T-cell (primary cell): ENCODE measurements at places on chromosomes 5 and 9. TPM values are rescaled to one million over a fixed set of nuclear protein-coding genes. Genes with fewer than 3 reads are reported as not detected.

DNA sequence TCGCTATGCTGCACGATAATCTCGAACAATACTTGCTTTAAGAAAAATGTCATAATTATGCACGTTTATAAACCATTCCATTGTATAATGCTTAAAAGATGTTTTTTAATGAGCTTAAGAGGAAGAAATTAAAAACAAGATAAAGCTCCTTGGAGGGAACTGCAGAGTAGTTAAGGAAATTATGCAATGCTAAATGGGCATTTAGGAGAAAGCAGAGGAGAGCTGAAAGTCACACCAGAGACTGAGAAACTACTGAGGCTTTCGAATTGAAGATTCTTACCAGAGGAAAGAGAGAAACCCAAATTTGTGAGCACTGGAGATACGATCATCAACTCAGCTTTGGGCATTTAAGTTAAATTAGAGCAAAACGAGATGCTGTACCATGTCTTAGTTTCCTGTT, 119.4 kb downstream of the CDH10 start:
- H3K36me3 ChIP-seq: no peaks in the 10 kb centered on the region
- no peak overlapping the region for H3K4me3 ChIP-seq

DNA sequence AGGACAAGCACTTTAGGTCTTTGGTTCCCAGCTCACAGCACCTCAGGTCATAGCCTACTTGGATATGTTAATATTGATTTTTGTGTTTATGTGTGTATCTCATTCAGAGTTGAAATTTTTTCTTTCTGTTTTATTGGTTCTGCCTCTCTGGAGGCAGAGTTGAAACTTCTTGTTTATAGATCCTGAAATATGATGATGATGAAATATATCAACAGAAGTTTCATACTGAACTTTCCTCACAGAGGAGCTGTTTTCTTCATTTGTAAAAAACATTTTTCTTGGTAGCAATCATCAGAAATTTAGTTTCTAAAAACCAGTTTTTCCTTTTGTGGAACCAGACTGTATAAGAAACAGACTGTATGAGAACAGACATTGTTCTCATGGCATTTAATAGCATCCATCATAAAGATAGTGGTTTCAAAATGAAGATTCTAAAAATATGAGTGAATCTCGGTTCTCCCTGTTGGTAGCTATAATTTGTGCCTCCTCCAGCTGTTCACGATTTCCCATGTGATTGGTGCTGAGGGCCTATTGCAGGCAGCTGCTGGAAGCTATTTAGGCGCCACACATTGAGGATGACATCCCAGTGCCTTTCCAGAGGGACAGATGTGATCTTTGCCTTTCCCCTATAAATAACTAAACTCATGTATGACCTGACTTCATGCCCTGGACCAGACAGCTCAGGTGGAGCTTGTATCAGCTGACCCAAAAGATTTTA, 39.5 kb upstream of the CFAP157 start:
- H3K27me3 ChIP-seq: no peaks in the 10 kb centered on the region
- H3K36me3 ChIP-seq: no peaks in the 10 kb centered on the region
- DNase-seq: no peak
- H3K4me3 ChIP-seq: no peak overlapping the region
- no peak overlapping the region for H3K27ac ChIP-seq

DNA sequence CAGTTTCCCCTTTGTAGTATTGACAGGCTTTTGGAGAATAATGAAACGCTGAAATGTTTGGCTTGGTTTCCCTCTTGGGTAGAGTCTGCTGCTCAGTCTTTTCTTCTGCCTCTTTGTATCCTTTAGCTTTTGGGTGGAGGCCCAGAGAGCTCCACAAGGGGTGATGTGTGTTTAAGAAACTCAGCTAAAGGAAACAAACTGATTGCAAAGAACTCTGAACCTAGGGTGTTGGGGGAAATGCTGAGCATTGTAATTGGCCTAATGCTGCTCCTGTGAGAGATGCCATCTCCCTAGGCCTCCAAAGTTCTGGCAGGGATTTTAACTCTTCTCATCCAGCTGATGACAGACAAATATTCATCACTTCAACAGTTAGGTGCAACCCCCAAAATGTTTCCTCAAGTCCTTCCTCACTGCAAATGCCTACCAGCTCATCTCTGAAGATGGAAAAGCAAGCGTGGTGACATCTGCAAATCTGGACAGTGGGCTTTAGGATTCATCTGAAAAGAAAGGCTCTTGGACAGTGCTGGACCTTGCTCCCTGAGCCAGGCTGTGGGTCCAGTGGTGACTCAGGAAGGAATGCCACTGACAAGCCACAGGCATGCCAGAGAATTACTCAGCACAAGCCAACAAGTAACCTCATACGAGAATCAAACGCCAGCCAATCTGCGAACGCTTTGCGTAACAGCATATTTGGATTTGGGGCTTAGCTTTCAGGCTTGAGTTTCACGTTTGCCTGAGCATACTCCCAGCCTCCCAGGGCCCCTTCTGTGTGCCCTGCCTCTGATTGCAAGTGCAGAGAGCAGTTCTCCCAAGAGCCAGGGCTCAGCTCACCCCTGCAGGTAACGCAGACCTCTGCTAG, 30.5 kb upstream of the ZSWIM6 start:
- no peak overlapping the region for H3K4me3 ChIP-seq
- DNase-seq: no peak
- no peaks in the 10 kb centered on the region for H3K36me3 ChIP-seq

DNA sequence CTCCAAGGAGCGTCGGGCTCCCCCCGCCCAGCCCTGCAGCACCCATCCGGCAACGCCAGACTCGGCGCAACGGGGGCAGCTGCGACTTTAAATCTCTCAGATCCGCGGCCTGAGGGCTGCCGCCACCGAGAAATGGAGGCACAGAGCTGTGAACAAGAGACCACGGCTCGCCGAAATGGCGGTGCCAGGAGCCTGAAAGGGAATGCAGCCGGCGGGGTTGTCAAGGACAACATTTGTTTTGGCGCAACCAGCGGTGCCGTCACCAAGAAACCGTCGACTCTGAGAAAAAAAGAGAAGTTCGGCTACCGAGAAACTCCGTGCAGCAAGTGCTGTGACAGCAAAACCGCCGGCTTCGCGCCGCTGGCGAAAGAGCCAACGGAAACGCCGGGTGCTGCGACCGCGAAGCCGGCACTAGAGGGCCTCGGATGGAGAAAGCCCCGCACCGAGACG, 2.1 kb upstream of the ANXA2R start:
- H3K4me3 ChIP-seq: peak overlapping the region; percentile 82
- H3K36me3 ChIP-seq: peaks cover 8% of the 10 kb centered on the region
- peak; percentile 89 for DNase-seq
- peak overlapping the region; percentile 98 for H3K27ac ChIP-seq
- H3K27me3 ChIP-seq: no peaks in the 10 kb centered on the region

Gene OBP2B
- total RNA-seq: not detected

Gene SHISAL2B
- not detected for total RNA-seq

GRCh38 chr9:110655754-110656641, 12.6 kb upstream of the MUSK start:
- no peaks in the 10 kb centered on the region for H3K4me1 ChIP-seq
- H3K4me3 ChIP-seq: no peak overlapping the region
- no peaks in the 10 kb centered on the region for H3K36me3 ChIP-seq
- no peak overlapping the region for H3K27ac ChIP-seq

- H3K36me3 ChIP-seq: no peaks in the 10 kb centered on the region
- H3K27ac ChIP-seq: no peak overlapping the region
- DNase-seq: no peak
- H3K4me1 ChIP-seq: no peaks in the 10 kb centered on the region
Measured at GRCh38 chr5:149147676-149148075, 6.4 kb downstream of the ABLIM3 start.

- H3K27me3 ChIP-seq: peaks cover 19% of the 10 kb centered on the region
- H3K4me1 ChIP-seq: peaks cover 16% of the 10 kb centered on the region
- H3K27ac ChIP-seq: no peak overlapping the region
Measured at GRCh38 chr5:74642543-74642863, 2.0 kb upstream of the ENC1 start.

DNA sequence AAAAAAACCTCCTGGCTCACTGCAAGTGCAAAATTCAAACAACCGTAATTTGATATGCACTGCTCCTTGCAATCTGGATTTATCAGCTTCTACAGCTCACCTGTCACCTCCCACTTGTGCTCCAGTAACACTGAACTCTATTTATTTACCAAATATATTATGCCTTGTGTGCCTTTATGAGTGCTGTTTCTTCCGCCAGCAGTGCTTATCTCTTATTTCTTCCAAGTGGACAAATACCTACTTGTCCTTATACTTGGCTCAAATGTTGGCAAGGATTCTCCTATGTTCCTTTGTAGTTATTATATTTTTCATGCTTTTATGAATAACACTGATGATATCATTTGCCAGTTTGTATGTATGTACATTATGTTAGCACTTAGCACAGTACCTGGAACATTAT, 145.7 kb upstream of the ARRDC3 start:
- no peaks in the 10 kb centered on the region for H3K4me1 ChIP-seq
- H3K36me3 ChIP-seq: no peaks in the 10 kb centered on the region
- H3K27ac ChIP-seq: no peak overlapping the region
- H3K4me3 ChIP-seq: no peak overlapping the region

GRCh38 chr5:108947164-108947563, 199.5 kb downstream of the FER start:
- no peaks in the 10 kb centered on the region for H3K4me1 ChIP-seq
- no peak for DNase-seq
- H3K27ac ChIP-seq: no peak overlapping the region
- H3K36me3 ChIP-seq: no peaks in the 10 kb centered on the region
- no peaks in the 10 kb centered on the region for H3K27me3 ChIP-seq
- no peak overlapping the region for H3K4me3 ChIP-seq

Gene PCA3
- not detected for total RNA-seq
